Activated T-cell treated with anti-CD3 and anti-CD28 coated beads for 1 hour (primary cell): ENCODE measurements at places on chromosomes 12 and 14.

GRCh38 chr14:54253195-54253947, 143.4 kb upstream of the CDKN3 start:
- no peak for DNase-seq

GRCh38 chr12:119423285-119423684, 88.8 kb downstream of the CCDC60 start:
- DNase-seq, result no peak

- no peak for DNase-seq
These were observed 5.1 kb downstream of the P3H3 start for GRCh38 chr12:6833189-6833890.

DNA sequence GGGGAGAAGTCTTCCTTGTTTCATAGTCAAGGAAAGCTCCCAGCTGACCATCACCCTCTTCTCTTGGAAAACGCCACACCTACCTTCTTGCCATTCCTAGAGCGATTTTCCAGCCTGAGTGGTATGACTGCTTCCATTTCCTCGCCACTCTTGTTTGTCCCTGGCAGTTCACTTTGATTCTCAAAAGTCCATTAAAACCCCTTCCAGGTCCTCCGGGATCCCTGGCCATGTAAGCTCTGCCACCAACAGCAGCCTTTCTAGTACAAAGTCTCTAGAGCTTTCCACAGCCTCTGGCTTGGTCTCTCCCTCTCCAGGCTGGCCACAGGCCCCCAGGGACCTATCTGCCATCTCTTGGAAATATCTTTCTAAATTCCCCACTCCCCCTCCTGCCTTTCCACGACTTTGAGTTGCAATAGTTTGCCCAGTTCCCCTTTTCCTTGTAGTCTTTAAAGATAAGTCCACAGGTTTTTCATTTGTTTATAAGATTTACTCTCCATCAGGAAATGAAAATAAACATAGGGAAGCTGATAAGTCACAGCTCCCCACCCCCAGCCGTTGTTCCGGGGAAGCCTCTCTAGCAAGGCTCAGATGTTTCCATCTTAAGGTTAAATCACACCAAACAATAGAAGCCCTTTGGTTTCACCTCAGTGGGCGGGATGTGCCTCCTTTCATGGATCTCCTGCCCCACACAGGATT, 42.9 kb upstream of the SINHCAF start:
- DNase-seq, result no peak
